ENCODE measurements at places on chromosomes 13 and 19.

DNA sequence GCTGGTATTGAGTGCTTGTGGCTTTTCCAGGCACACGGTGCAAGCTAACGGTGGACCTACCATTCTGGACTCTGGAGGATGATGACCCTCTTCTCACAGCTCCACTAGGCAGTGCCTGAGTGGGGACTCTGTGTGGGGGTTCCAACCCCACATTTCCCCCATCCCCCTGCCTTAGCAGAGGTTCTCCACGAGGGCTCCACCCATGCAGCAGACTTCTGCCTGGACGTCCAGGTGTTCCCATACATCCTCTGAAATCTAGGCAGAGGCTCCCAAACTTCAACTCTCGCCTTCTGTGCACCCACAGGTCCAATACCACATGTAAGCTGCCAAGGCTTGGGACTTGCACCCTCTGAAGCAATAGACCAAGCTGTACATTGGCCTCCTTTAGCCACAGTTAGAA, 25.3 kb upstream of the ZSCAN18 start:
- DNase-seq, result no peak

GRCh38 chr13:27170516-27171243, 931 bp downstream of the USP12 start:
- DNase-seq, result peak; percentile 79

DNA sequence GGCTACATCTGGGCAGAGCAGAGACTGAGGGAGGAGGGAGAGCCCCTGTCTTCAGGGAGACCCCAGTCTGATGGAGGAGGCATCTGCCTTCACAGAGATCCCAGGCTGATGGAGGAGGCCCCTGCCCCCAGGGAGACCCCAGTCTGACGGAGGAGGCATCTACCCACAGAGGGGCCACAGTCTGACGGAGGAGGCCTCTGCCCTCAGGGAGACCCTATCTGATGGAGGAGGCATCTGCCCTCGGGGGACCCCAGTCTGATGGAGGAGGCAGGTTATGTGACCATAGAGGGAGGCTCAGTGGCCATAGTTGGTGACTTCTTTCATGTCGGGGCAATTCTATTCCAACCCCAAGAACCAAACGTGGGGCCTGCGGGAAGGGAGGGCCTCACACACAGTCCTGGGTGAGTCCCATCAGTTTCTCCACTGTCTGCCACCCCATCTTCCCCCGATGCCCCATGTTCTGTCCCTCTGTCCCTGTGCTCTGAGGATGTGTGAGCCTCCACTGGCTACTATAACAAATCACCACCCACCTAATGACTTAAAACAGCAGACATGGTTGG, 14.3 kb downstream of the MISP start:
- DNase-seq, result no peak

GRCh38 chr13:42991898-42992763, at the start of gene EPSTI1:
EPSTI1 (minus strand) TSS chr13:42992241; CDS start chr13:42992165, 76 bp downstream.
- peak; percentile 91 for DNase-seq

GRCh38 chr13:43751624-43752023, 35.1 kb downstream of the ENOX1 start:
- no peak for DNase-seq

DNA sequence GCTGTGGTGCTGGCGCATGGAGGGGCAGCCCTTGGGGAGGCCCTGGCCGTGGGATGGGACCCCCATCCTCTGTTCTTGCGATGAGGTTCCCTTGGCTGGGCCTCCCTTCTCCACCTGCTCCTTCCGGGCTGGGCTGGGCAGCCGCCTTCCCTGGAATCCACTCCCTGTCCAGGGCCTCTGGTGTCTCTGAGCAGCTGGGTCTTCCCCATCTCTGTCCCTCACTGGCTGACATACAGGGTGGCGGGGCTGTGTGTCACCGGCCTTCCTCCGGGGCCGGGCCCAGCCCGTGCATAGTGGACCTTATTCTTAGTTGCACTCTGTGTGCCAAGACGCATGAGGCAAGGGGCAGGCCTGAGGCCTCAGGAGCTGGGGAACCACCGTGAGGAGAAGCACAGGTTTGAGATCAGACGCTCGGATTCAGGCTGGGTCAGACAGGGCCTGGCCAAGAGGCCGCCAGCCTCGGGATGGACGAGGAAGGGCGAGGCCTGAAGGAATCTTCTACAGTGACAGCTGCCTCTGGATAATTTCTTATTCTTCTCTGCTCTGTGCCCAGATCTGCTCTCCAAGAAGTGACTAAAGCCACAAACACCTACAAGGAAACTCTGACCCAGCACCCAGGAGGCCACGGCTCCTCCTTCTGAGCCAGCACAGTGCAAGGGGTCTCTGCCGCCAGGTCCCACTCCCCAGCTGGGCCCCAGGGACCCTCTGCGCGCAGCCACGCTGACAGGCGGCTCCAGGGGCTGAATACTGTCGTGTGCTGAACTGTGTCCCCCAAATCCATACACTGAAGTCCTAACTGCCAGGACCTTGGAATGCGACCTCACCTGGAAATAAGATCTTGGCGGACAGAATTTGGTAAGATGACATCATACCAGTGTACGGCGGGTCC, 11.0 kb downstream of the SGTA start:
- DNase-seq, result no peak

GRCh38 chr19:51398096-51398704, 7.8 kb upstream of the C19orf84 start:
- no peak for DNase-seq

DNA sequence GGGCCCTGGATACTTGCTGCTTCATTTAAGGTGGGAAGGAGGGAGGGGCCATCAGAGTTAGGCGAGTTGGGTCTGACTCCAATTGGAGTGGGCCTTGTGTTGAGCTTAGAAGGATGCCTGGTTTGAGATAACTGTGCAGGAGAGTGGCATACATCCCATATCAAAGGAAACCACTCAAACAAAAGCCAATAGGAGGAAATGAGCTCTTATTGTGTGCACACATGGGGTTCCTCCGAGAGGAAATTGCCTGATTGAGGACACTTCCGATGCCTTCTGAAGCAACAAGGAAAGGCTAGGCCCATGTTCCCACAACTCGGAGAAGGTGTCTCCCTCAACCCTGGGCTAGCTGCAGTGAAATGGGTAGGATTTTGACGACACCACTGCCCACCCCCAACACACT, 19.6 kb downstream of the MBNL2 start:
- no peak for DNase-seq

GRCh38 chr13:93473441-93474270, 247.0 kb downstream of the GPC6 start:
- no peak for DNase-seq
